ENCODE measurements at places on chromosomes 2 and 18. TPM values are rescaled to one million over a fixed set of nuclear protein-coding genes. Genes with fewer than 3 reads are reported as not detected.

FSIP2 gene
- total RNA-seq: 0.04 TPM

CIAO1 gene
- 84.0 TPM for total RNA-seq

CCDC148 gene
- total RNA-seq: 0.78 TPM

POTEC gene
- total RNA-seq: not detected

ONECUT2 gene
- 0.12 TPM for total RNA-seq
